ENCODE measurements at places on chromosomes 3 and 15.

GRCh38 chr15:47750740-47751262, 33.5 kb downstream of the SEMA6D start:
- DNase-seq, result no peak

DNA sequence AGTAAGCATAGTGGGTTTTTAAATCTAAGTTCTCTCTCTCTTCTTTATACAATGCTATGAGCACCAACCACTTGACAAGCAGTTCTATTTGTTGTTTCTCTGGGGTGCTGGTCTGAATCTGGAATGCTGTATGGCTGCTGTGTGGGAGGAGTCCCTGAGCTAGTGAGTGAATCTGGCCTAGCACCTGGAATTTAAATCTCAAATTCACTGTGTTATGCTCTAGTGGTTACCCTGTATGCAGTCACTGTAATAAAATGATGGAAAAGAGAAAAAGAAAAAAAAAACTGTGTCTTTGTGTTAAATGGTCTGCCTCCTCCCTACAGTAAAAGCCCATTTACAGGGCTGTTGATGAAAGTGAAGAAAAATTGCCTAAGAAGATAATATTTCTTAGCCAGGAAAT, 155.0 kb downstream of the ATP8B4 start:
- DNase-seq, result no peak

GRCh38 chr3:172692751-172693338, 18.0 kb downstream of the NCEH1 start:
- no peak for DNase-seq

GRCh38 chr3:174440741-174441587, 418.2 kb upstream of the NAALADL2 start:
- DNase-seq, result peak; percentile 92
